ENCODE measurements at places on chromosomes 7 and 10.
A peak's percentile ranks its signal among the peaks of the same experiment; 100 is the strongest.

- peak; percentile 85 for DNase-seq
Observed at GRCh38 chr10:117609095-117609795, 66.7 kb downstream of the EMX2 start.

DNA sequence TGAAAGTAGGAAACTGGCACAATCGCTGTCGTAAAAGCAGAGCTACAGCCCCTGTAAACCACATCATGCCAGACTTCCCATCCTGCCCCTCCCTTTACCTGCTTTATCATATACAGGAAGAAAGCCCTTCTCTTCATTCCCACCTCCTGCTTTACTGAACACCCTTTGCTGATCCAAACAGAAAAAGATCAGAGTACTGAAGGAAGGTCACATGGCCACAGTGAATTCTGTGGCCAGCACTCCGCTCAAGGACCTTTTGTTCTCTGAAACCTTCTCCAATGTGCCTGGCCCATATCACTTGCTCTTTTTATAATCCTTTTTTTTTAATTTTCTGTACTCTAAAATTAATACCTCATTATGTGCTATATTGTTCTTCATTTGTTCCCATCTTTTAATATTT, 108.8 kb upstream of the LRGUK start:
- DNase-seq: no peak

GRCh38 chr7:69625238-69625637, 27.0 kb downstream of the AUTS2 start:
- no peak for DNase-seq

DNA sequence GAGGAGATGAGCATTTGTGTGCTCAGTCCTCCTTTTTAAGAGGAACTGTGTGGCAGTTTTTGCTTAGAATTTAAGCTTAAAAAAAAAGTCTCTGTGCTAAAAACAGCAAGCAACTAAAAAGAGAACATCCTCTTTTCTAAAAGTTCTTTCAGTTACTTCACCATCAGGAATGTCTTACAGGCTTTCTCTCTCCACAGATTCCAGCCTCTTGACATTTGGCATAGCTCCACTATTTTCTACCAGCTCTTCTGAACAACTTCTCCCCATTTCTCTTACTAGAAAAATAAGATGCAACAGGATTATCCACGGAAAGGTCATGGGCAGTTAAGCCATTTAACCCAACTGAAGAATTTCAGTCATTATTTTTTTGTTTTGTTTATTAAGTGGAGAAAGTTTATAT, 13.2 kb downstream of the PCLO start:
- no peak for DNase-seq

GRCh38 chr10:93680412-93681047, 21.9 kb downstream of the FRA10AC1 start:
- peak; percentile 43 for DNase-seq

DNA sequence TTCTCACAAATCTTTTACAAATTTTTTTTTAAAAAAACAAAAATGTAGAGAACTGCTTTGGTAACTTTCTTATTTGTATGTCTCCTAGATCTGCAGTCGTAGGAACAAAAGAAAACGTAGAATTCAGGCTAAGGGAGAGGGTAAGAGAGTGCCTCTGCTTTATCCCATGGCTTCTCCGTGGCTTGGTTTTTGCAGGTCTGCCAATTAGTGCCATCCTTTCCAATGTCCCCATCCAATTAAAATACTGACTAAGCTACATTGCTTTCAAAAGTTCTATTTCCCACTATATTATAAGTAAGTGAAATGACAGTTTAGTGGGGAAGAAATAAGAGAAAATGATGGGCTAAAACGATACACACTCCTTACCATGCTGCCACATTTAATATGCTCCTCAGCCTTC, 209.3 kb downstream of the CRPPA start:
- no peak for DNase-seq

- DNase-seq: no peak
Observed at GRCh38 chr7:155907450-155908200, 95.4 kb upstream of the SHH start.

DNA sequence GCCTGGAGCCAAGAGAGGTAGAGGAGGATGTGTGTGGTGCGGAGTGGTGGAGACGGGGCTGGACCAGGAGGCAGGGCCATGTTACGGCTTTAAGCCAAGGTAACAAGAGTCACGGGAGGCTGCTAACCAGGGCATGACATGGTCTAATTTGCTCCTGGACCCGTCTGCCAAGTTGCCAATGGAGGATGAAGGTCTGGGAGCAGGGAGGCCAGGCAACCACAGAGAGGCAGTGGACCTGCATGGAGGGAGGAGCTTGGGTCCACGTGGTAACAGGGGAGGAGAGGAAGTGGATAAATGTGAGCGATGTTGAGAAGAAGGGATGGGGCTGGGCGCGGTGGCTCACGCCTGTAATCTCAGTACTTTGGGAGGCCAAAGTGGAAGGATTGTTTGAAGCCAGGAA, 31.0 kb downstream of the SRRM3 start:
- DNase-seq: no peak

DNA sequence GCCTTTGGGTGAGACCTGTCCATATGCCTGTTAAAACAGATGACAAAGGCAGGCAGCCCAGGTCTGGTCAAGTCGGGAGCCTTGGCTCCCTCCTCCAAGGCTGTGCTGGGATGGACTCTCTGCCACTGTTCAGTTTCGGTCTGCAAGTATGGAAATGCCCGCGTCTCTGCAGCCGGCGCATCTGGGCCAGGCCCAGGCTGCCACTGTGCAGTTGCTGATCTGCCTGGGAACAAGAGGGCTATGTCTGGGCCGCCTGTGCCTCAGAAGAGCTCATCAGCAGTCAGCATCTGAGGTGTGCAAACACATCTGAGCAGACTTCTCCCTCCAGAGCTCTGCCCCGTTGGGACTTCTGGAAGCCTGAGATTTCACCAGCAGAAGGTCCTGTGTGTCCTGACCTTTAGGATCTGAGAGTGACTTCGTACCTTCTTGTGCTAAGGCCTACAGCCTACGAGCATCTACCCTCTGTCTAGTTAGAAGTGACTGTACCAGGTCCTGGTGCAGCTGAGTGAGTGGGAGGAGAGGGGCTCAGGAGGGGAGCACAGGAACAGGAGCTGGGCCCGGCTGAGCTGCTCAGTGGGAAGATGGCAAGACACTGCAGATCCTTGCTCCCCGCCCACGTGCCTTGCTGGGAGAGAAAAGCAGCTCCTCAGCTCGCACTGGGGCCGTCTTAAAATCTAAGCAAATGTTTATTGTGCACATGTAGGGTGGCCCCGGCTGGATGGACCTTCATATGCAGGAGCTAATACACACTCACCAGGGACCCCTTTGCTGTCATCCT, 50.9 kb downstream of the DOCK1 start:
- DNase-seq: no peak

GRCh38 chr7:148700661-148701064, 2.0 kb downstream of the CUL1 start:
- DNase-seq: peak; percentile 54

- DNase-seq: no peak
Observed at GRCh38 chr7:134835463-134835823, 56.0 kb downstream of the CALD1 start.

GRCh38 chr7:28371846-28372245, 40.5 kb upstream of the CREB5 start:
- no peak for DNase-seq

DNA sequence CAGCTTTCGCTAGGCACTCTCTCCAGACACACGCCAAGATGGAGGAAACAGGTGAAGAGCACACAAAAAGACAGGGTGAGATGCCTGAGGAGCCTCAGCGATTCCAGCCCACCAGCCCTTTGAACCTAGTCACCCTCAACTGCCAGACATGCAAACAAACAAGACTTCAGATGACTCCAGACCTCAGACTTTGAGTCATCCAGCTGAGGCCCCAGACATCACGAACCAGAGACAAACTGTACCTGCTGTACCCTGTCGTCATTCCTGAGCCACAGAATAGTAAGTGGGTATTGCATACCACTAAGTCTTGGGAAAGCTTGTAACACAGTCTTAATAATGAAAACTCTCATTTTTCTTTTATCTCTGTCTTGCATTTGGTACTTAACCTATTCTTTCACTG, 126.6 kb upstream of the LSM8 start:
- DNase-seq: no peak

GRCh38 chr7:95687759-95688343, 84.5 kb upstream of the DYNC1I1 start:
- DNase-seq: peak; percentile 19

DNA sequence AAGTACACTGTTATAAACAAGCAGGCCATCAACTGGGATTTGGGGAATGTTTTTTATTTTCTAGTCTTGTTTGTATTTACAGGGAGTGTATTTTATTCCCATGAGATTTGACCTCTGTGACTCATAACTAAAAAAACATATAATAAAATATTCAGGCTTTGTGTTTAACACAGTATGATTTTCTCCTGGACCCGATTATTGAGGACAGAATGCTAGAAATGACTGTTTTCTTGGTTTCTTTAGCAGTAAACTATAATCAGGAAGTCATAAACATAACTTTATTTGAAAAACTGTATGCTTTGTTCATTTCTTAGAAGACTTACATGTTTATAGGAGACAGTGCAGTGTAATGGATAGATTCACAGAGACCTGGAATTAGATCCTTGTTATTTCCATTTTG, 2.1 kb downstream of the NHLRC2 start:
- DNase-seq: peak; percentile 6

- no peak for DNase-seq
Observed at GRCh38 chr7:12052211-12052610, 158.9 kb upstream of the TMEM106B start.

GRCh38 chr7:42071372-42072261, 165.4 kb downstream of the GLI3 start:
- DNase-seq: no peak

DNA sequence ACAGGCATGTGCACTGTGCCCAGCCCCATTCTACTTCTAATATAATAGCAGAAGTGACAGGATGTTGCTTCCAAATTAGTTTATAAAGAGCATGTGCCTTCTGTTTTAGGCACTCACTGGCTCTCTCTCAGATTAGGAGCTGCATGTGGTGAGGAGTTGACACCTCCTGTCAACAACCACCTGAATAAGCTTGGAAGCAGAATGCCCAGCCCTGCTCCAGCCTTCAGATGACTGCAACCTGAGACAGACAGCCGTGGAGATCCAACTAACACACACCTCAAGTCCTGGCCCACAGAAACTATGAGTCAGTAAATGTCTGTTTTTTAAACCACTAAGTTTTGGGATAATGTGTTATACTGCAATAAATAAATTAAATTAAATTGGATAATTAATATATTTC, 54.5 kb downstream of the PARD3 start:
- no peak for DNase-seq

- DNase-seq: no peak
Observed at GRCh38 chr7:142365410-142365842, 107.6 kb upstream of the PRSS58 start.

DNA sequence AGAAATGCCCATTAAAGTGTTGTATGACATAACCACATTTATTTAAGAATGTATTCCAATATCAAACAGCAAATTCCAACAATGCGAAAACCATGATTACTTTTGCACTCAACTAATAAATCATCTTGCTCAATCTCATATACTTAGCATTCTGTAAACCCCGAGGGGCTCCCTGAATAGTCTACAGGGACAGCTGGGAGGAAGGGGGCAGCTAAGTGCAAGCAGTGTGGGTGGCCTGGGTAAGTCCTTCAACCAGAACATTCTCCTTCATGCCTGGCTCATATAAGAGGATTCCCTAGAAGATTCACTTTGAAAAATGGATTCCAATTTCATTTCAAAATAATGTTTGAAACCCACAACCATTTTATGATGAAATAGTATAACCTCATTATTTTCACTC, 355.5 kb downstream of the CDC14C start:
- DNase-seq: no peak

GRCh38 chr10:60906411-60906810, 37.6 kb downstream of the RHOBTB1 start:
- DNase-seq: no peak

DNA sequence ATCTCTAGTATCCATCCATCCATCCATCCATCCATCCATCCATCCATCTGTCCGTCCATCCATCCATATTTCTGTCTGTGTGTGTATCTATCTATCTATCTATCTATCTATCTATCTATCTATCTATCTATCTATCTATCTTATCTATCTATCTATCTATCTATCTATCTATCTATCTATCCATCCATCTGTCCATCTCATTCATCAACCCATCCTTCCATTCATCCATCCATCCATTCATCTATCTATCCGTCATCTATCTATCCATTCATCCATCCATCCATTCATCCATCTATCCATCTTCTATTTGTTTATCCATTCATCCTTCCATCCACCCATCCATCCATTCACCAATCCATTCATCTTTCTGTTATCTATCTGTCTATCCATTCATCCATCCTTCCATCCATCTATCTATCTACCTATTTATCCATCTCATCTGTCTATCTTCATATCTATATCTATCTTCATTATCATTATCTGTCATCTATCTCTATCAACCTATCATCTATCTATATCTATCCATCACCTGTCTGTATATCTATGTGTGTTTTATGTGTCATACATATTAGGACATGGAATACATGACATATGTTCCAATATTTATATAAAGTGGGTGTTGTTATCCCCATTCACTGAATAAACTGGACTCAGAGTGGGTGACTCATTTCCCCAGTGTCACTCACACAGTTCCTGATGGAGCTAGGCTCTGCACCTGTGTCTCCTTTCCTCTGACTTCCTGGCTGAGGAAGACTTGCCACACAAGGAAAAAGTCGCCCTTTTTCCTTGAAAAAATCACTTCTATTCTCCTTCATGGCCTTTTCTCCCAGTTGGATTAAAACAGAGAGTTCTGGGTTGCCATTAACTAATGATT, 200.1 kb downstream of the CCDC3 start:
- DNase-seq: no peak

GRCh38 chr10:22560096-22560912, 154.1 kb downstream of the PIP4K2A start:
- no peak for DNase-seq

- DNase-seq: peak; percentile 43
Observed at GRCh38 chr10:120514035-120514620, 57.1 kb downstream of the PLPP4 start.

- DNase-seq: no peak
Observed at GRCh38 chr10:20737107-20737506, 160.0 kb downstream of the NEBL start.

DNA sequence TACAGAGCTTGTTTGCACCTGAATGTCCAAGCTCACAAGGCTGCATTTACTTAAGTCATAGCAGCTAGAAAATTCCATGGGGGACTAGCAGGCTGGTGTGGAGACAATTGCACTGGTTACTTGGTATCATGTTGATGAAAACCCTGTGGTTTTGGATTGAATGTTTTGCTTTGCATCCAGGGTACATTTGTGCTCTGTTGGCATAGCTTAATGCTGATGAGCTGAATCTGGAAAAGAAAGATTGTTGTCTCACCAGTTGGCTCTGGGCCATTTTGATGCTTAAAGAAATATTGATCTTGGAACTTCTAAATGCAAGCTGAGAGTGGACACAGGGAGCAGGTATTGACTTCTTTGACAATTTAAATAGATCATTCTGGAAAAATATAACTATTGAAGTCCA, 122.5 kb upstream of the MBL2 start:
- DNase-seq: no peak

- DNase-seq: no peak
Observed at GRCh38 chr7:122305475-122306319, 1.1 kb upstream of the FEZF1 start.

GRCh38 chr10:96279191-96279641, 7.8 kb upstream of the BLNK start:
- no peak for DNase-seq

- DNase-seq: no peak
Observed at GRCh38 chr7:138519061-138519798, 59.2 kb downstream of the TRIM24 start.

GRCh38 chr7:100952641-100953040, 3.3 kb downstream of the MUC3A start:
- no peak for DNase-seq

- DNase-seq: no peak
Observed at GRCh38 chr7:150375662-150376521, 3.2 kb upstream of the ZNF775 start.

- no peak for DNase-seq
Observed at GRCh38 chr10:104577861-104578521, 63.1 kb upstream of the SORCS3 start.

All from EL (cell line).